ENCODE measurements at places on chromosomes 13 and 19.

- DNase-seq = no peak
Measured at GRCh38 chr13:40179445-40180281, 486.8 kb downstream of the FOXO1 start.

GRCh38 chr19:20067943-20068342 is 9.9 kb upstream of the ZNF90 start:
- no peak for DNase-seq

DNA sequence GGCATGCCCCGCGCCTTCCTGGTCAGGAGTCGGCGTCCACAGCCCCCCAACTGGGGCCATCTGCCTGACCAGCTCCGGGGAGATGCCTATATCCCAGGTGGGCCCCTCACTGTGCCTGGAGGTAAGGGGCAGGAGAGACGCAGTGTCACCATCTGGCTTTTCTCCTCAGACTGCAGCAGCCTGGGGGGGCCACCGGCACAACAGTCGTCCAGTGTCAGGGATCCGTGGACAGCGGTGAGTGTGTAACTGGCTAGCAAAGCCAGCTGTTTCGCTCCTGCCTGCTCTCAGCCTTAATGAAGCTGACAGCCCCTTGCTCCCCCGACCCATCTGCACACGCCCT is 227 bp downstream of the OVOL3 start:
- no peak for DNase-seq

DNA sequence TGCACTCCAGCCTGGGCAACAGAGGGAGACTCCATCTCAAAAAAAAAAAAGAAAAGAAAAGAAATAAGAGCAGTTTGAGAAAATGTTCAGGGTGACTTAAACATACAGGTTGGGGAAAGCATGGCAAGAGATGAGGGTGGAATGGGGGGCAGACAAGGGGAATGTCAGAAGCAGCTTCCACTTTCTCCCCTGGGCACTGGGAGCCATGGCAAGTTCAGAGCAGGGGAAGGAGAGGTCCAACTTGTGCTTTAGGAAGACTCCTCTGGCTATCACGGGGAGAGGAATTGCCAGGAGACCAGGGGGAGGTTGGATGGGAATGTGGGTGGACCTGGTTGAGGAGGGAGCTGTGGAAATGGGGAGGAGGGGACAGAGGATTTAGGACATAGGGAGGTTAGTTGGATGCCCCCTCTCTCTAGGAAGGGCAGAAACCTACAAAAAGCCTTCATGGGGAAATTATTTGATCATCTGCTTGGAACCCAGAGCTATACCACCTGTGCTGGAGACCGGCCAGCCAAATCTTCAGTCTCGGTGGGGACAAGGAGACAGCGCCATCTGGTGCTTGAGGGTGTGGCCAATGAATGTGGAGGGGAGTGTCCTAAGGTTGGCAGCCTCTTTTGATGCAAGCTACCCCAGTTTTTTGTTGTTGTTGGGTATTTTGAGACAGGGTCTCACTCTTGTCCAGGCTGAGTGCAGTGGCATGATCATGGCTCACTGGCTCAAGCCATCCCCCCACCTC is 7.3 kb upstream of the STRN4 start:
- peak; percentile 45 for DNase-seq

- DNase-seq = no peak
Measured at GRCh38 chr13:112065867-112066623, 904 bp upstream of the SOX1 start.

DNA sequence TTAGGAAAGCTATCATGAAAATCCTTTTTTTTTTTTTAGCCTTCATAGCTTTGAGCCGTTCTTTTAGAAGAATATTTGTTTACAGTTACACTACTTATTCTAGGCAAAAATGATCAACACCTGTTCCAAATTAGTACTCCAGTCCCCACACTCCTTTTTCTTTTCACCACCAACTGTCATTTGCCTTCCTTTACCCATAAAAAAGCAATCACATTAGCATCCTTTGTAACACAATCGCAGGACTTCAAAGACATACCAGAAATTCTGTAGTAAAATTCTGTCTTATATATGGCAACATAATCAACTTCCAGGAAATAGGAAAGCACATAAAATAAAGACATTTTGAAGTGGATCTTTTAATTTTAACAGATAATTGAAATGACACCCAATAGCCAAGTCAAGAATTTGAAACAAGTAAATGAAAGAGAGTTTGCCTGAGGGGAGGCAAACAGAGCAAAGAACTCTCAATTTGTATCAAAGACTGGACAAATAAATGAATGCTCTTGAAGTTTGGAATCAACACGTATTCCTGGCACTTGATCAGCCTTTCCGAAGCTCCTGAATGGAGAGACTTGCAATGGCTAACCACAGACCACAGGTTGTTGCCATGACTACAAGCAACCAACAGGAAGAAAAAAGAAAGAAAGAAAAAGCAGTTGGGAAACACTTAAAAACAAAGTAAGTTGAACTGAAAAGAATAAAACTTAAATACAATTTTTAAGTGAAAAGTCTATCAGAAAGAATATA is 206.8 kb downstream of the PCDH9 start:
- DNase-seq = no peak

- DNase-seq = no peak
Measured at GRCh38 chr13:89270736-89271135, 1599.6 kb downstream of the SLITRK5 start.

DNA sequence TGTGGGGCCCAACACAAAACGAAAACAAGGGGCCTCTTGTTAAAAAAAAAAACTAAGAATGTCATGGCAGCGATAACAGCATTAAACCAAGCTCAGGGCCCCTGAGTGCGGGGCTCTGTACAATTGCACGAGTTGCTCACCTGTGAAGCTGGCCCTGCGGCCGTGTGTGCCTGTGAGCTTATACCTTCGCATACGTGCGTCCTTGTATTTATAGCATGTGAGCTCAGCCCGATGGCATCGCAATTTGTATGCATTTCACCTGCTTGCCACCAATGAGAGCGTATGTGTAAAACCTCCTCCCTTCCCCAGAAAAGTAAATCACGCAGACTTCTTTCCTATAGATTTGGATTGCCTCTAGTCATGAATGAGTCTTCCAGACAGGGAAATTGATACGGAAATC is 17.1 kb downstream of the HNRNPM start:
- no peak for DNase-seq

DNA sequence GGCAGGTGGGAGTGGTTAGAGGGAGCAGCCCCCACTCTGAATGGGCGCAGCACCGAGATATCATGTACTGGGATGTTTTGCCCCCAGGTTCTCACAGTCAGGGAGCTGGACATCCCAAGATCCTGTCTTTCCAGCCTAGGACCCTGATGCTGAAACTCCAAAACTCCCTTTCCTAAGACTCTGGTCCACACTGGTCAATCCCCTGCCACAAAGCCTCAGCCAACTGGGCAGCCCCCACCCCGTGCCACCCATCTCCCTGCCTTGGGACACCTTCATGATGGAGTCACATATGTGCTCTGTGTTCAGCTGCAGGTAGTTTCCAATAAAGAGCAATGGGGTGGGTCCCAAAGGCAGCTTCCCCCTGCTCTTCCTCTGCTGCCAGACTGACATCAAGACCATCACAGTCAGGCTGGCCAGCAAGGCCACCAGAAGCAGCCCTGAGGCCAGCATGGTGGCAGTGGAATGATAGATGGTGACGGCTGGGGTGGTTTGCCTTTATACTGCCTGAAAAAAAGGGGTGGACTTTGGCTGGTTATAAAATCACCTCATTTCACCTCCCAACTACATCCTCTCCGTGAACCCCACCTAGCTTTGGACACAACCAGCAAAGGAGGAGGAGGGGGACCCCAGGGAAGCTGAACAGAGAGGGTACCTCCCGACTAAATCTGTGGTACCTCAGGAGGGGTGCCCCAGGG is 36.3 kb downstream of the CYP2B6 start:
- DNase-seq = no peak

DNA sequence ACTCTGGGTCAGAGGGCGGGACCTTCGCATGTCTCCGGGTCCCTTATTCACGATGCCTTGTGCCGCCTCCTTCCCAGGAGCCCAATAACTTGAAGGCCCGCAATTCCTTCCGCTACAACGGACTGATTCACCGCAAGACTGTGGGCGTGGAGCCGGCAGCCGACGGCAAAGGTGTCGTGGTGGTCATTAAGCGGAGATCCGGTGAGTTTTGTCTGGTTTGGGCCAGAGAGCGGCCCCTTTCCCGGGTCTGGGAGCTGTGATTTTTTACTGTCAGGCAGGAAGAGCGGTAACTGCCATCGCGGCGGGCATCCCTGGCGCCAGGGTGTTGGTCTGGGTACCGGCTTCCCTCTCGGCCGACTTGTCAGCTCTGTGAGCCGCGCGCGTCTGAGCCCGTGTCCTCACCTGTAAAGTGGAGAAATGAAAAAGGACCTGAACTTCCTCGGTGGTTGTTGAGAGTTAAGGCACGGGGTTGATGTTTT is 800 bp downstream of the RPL28 start:
- DNase-seq = no peak

GRCh38 chr13:39897636-39898035 is 242.2 kb downstream of the COG6 start:
- DNase-seq = no peak

DNA sequence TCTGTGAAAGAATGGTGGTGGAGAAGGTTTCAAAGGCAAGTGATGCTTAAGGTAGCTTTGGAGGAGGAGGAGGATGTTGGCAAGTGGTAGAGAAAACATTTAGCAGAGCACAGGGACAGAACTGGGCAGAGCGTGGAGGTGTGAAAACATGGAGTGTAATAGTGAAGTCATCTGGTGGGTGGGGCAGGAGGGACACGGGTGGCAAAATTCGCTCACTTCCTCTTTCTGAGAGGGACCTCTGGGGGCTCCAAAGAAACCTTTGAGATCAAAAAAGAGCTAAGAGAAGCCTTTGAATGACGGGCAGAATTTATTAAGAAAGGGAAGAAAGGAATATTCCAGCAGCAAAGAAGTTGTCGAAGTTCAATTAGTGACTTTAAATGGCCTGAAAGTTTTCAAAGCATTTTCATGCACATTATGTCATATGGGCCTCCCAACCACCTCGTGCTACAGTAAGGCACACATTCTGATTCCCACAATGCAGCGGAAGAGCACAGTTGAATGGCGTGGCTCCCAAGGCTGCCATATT is 82.8 kb downstream of the STARD13 start:
- no peak for DNase-seq

DNA sequence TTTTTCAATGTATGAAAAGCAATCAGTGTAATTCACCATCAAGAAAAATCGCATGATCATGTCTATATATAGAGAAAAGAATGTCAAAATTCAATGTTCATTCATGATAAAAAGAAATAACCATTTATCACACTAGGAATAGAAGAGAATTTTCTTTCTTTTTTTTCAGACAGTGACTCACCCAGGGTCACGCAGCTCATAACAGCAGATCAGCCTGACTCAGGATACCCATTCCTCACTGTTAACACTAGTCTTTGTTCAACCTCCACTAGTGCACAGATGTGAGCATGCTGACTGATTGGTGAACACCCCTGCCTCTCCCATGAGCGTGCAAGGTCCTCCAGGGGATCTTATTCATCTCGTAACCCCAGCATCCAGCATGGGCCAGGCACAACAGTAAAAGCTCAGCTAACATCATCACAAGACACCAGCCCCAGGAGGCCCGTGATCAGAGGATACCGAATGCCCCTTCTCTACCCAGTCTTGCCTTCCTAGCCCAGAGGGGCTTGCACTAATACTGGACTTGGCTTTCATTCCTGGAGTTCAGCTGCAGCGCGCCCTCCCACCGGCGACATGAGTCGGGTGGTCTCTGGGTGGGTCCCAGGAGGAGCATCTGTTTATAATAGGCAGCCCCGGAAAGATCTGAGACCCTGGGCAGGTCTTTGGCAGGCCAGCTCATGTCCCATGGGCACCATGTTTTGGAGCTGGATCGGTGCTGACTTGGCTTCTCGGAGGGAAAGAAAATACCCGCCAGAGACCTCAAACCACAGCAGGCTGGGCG is 539.5 kb upstream of the SLC10A2 start:
- no peak for DNase-seq

DNA sequence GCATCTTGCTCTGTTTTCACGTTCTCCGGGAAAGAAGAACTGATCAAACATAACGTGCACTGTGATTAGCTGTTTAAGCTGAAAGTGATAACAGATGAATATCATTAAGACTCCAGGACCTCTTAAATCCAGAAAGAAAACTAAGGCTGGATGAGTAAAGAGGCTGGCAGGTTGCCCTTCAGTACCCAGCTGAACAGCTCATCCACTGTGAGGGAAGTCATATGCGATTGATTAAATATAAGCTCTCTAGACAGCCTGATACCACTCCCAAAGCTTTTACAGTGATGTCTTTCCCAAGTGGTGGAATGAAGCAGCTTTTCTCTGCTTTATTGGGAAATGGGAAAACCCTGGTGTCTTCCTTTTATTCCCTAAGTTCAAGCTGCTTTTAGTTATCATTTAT is 116.9 kb downstream of the EFNB2 start:
- no peak for DNase-seq

- no peak for DNase-seq
Measured at GRCh38 chr19:39941615-39942365, 7.4 kb upstream of the FCGBP start.

- peak; percentile 12 for DNase-seq
Measured at GRCh38 chr19:2923510-2923909, 21.3 kb downstream of the ZNF77 start.

- DNase-seq = no peak
Measured at GRCh38 chr19:31058676-31059340, 290.4 kb downstream of the TSHZ3 start.

DNA sequence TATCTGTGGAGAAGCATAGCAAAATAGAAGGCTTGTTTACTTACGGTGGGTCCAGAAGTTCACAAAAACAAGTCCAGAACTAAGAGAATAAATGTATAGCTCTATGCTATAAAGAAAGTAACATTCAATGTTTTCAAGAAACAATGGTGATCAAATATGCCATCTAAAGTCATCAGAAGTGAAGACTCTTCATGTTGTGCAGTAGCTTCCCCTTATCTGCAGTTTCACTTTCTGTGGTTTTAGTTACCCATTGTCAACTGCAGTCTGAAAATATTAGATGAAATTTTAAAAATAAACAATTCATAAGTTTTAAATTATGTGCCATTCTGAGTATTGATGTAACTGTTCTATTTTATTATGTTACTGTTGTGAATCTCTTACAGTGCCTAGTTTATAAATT is 72.5 kb downstream of the EDNRB start:
- no peak for DNase-seq

DNA sequence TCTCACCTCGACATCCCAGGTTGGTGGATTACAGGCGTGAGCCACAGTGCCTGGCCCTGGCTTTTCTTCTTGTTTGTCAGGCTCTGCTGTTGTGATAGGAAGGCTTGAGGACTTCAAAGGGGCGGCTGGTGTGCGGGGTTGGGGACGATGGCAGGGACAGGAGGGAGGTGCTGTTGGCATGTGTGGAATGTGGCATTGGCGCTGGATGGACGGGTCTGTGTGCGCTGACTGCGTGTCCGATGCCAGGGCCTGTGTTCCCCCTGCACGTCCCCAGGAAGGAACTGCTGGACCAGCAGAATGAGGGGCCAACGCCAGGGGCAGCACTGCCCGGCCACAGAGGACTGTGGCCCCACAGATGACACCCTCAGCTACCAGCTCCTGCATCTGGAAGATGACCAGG is 12.7 kb upstream of the PTBP1 start:
- no peak for DNase-seq

DNA sequence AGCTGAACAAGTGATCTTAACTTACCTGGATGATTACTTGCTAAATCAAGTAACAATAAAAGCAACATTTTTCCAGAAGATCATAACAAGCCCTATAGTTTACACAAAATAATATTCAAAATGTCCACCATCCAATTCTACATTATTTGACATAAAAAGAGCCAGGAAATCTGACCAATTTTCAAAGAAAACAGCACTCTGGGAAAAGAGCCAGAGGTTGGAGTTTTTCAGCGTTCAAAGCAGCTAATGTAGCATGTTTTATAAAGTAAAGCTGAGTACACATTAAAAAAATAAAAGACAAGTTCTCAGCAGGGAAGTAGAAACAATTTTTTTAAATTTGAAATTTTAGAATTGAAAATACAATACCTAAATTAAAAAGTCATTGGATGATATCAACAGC is 62.6 kb downstream of the UFM1 start:
- no peak for DNase-seq

GRCh38 chr19:7534531-7535046 is 928 bp upstream of the PNPLA6 start:
- no peak for DNase-seq

Measured in SHP77 (cell line).